NCI-H1417 treated with DMSO at 0.1 percent for 48 hours (cell line): ENCODE measurements at places on chromosomes 1 and 21.

- DNase-seq, result no peak
Measured at GRCh38 chr1:82472489-82473131, 671.9 kb downstream of the ADGRL2 start.

- no peak for DNase-seq
Measured at GRCh38 chr1:226302731-226303130, 6.2 kb downstream of the LIN9 start.

DNA sequence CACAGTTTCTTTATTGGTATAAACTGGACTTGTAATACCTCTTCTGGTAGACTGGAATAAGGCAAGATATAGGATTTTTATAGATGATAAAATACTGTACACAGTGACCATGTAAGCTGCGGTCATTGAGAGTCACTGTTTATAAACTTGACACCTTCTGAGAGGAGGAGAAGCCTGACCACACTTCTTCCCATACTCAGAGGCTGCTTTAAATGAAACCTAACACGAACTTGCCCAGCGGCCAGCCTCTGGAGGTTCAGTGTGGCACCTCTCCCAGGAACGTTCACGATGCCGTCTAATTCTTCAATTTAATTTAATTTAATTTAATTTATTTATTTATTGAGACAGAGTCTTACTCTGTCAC lies 22.5 kb downstream of the MTARC1 start:
- no peak for DNase-seq

DNA sequence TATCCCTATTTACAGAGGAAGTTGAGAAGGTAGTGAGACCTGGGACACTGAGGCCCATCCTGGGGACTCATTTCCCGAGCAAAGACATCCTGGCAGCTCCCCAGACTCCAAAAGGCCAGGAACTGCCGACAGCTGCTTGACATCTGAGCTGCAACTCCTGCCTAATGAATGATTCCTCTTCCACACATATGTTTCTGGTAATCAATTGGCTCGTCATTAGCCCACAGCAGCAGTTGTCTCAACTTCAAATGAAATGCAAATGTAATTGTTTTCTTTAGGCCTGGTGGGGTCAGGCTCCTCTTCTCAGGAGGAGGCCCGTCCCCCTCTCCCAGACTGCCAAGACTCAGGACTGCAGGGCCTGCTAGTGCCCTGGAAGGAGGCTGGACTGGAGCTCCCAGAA lies 61.8 kb upstream of the DISP3 start:
- no peak for DNase-seq

DNA sequence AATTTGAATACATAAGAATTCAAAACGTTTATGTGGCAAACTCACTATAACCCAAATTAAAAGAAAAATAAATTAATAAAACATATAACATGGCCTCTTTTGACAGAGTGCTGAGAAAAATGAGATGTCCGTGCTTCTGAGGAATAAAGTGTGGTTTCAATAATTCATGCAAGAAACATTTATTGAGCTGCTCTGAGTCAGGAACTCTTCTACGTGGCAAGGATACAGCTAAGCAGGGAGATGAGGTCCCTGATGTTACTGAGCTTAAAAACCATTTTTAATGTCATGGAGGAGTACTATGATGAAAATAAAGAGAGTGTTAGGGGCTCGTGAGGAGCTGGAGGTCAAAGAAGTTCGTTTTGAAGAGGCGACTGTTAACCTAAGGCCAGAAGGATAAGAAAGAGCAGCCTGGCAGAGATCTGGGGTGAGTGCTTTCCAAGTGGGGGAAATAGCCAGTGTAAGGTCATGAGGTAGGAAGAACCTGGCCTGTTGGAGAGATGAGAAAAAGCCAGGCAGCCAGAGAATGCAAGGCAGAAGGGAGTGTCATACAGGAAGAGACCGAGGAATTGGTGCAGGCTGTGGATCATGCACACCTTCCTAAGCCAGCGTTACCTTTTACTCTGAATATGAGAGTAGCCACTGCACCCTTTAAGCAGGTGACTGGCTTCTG lies 182.2 kb upstream of the DUSP10 start:
- no peak for DNase-seq

DNA sequence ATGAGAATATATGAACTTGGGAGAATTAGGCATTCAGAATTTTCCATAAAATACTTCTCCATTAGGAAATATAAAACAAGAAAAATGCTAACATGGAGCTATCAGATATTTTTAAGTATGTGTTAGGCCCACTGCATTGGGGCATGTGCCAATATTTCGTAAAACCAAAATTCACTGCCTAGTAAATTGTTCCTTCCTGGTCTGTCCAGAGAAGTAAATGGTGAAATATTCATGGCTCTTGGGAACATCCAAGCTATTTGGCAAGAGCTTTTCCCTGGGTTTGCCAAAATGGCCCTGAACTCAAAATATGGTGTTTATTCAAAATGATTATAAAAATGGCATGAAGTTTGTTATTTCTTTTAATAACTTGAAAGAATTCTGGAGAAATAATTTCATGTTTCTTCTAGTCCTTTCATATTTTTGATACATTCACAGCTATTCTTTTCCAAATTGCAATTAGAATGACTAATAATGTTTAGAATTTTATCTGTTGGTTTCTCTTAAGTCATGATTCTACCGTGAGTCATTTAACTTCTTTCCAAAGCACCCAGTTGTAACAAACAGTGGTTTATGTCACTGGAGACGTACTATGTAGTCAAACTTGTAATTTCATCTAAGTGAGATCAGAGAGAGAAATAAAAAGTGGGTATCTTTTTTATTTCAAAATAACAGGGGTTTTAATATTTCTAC lies 25.7 kb upstream of the SLC19A2 start:
- DNase-seq, result no peak

DNA sequence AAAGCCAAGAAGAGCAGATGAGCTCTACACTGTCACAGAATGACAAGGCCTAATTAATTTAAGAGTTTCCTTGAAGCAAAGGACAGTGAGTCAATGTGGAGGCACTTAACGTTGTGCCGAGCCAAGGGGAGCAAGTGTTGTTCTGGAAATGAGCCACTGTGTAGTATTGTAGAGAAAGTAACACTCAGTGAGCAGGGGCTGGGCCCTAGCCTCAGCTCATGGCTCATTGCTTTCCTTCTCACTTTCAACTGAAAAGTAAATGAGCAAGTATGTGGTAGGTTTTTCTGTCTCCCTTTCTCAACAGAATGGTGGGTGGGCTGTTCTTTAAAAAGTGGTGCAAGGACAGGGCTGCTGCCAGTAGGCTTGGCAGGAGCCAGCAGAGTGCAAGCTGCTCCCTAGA lies 11.8 kb upstream of the KIAA0040 start:
- DNase-seq, result no peak

- no peak for DNase-seq
Measured at GRCh38 chr21:38322311-38322950, 65.6 kb downstream of the KCNJ15 start.

DNA sequence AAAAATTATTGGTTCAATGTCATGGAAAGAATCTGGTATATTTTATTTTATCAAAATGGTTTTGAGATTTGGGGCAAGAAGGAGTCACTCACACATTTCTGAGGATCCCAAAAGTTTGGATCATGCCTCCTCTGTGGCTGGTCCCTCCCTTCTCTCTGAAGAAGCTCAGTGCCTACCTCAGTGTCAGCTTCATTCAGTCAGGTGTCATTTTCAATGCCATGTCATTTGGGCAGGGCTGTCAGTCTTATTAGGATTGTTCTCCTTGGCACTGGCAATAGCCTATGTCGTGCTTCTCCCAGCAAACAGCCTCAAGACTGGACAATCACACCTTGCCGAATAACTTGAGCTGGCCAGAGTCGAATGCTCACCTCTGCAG lies 264.5 kb upstream of the CAMK1G start:
- no peak for DNase-seq

DNA sequence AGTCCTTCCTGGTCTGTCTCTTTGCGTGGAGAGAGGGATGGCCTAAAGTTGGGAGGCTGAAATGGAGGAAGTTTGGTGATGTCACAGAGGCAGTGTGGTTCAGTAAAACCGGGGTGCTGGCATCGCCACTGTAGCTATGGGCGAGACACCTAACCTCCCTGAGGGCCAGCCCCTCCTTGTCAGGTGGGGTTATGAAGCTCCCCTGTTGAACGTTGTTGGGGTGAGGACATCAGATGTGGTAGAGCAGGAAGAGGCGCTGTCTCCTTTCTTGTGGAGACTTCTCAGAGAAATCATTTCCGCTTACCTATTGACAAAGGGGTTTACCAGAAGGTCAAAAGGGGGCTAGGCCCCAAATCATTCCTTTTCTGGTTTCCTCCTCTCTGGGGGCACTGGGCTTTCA lies 294.7 kb downstream of the SIPA1L2 start:
- DNase-seq, result no peak

GRCh38 chr1:84156210-84156621 lies 12.1 kb downstream of the PRKACB start:
- DNase-seq, result no peak

DNA sequence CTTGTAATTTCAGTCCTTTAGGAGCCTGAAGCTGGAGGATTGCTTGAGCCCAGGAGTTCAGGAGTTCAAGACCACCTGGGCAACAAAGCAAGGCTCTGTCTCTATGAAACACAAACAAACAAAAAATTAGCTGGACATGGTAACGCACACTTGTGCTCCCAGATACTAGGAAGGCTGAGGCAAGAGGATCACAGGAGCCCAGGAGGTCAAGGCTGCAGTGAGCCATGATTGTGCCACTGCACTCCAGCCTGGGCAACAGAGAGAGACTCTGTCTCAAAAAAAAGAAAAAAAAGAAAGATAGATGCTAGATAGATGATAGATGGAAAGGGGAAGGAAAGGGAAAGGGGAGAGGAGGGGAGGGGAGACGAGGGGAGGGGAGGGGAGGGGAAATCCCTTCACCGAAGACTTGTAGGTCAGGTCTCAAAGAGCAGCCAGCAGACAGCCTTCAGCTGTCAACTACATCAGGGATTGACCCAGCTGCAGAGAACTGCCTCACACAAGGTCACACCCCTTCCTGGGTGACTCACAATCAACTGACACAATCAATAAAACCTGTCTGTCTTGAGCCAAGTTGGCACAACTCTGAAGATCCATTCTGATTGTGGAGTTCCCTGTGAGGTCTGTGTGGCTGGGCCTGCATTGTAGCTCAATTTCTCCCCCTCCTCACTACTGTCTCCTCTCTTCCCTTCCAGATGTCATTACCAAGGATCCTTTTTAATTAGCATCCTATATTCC lies 200.6 kb downstream of the RGS7 start:
- no peak for DNase-seq

DNA sequence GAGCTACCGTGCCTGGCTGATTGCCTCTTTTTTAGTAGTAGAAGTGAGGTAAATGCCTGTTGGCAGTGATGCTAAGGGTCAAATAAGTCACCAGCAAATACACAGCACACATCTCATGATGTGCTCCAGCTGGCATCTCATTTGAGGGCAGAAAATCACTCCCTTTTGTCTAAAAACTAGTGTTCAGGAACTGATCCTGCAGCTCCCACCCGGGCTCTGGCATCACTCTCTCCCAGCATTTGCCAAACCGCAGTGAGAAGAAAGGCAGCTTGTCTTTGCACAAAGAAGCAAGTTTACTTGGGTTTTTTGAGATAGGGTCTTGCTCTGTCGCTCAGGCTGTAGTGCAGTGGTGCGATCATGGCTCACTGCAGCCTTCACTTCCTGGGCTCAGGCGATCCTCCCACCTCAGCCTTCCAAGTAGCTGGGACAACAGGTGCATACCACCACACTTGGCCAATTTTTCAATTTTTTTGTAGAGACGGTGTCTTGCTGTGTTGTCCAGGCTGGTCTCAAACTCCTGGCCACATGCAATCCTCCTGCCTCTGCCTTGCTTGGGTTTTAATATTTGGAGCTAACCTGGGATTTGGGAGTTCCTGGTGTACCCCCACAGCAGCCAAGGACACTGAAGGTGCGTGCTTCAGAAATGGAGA lies 4.1 kb downstream of the RBP7 start:
- DNase-seq, result no peak

DNA sequence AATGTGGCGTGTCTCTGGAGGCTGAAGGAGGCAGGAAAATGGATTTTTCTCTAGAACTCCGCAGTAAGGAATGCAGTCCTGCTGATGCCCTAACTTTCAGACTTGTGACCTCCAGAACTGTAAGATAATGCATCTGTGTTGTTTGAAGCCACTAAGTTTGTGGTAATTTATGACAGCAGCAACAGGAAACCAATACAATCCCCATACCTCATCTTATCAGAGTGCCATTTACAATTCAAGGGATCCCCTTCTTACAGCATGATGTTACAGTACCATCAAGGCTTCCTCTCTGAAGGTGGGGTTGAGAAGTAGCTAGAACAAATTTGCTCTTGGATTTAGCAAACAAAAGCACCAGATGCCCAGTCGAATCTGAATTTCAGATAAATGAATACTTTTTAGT lies 21.6 kb downstream of the ABCA4 start:
- DNase-seq, result no peak

- DNase-seq, result no peak
Measured at GRCh38 chr1:17831597-17831996, 76.5 kb downstream of the ACTL8 start.

- DNase-seq, result no peak
Measured at GRCh38 chr1:208880433-208881100, 636.4 kb upstream of the PLXNA2 start.

GRCh38 chr1:60066001-60066400 lies 7.6 kb downstream of the C1orf87 start:
- no peak for DNase-seq

- no peak for DNase-seq
Measured at GRCh38 chr1:42944246-42944928, 14.3 kb downstream of the SLC2A1 start.

- no peak for DNase-seq
Measured at GRCh38 chr1:230498704-230499103, 72.6 kb upstream of the PGBD5 start.

DNA sequence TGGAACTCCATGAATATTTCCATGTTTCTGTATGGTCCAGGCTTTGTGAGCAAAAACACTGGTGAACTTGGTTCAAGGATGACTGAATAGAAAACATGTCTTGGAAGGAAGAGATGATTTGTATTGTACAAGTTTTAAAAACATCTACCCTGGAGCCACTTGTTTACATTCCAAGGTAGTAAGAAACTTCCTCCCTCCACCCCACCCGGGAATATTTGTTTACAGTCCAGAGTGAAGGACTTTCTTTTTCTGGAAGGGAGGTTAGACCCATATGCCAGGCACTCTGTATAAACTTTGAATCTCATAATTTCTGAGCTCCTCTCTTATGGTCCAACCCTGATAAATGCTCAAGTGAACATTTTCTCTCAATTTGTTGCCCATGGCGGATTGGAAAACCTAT lies 323.3 kb upstream of the LYPLAL1 start:
- DNase-seq, result no peak

DNA sequence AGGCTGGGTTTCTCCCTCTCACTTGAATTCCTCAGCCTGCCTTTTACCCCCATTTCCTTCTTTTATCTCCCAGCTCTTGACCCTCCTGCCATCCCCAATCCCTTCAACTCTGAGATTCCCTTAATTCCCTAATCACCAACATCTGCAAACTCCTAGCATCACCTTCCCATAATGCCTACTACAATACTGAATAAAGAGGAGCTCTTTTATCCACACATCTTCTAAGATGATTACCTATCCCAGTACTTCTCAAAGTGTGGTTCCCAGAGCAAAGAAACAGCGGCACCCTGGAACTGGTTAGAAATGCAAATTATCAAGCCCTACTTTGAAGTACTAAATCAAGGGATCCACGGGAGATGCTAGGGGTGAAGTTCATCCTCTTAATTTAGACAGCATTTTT lies 21.2 kb upstream of the UBE2U start:
- DNase-seq, result no peak

- no peak for DNase-seq
Measured at GRCh38 chr1:64864018-64864940, 102.1 kb downstream of the JAK1 start.

GRCh38 chr1:9127395-9128165 lies 1.3 kb downstream of the GPR157 start:
- no peak for DNase-seq
